ENCODE measurements at places on chromosomes 1 and 21. TPM values are rescaled to one million over a fixed set of nuclear protein-coding genes. Genes with fewer than 3 reads are reported as not detected.

DNA sequence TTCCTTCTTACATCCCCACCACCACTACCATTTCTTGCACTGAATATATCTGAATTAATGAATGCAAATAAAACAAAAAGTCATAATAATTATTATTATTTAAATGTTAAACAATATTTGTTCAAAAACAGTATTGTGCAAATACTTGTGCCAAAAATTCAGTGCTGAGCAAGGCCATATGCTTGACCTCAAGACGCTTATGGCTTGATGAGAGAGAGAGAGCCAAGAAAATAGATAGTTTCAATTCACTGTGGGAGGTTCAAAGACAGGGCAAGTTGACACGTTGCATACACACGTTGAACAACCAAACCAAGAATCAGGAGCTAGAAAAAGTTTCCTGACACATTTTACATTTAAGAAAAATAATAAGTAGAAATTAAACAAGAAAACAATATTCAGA is 1421.7 kb downstream of the KCNT2 start:
- no peak for DNase-seq

Gene KCNJ6
- not detected for total RNA-seq

DNA sequence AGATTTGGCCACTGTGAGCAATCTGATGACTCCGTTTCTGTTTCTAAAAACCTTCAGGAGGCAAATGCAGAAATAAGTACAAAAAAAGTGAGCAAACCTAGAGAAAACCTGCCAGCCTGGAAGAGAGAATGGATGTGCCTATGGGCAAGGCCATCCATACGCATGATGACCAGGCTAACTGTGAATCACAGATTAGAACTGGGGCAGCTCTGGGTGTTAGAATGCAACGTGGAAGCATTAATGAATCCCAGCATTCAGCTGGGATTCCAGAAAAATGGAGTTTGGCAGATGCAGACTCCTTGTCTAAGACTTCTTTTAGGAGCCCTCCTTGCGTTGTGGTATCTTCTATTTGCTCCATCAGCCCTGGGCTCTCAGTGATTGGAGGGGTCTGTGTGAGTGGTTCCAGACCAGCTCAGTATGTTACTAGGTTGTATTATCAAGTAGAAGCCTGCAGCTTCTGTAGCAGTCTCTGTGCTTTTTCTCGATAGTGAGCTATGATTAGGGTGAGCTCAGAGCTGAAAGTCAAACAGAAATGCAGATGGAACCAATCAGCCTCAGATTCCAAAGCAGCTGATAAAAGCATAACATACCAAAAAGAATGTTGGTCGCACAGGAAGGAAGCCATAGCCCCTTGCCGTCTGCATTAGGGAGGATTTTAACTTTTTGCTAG is 154.0 kb downstream of the PSMG1 start:
- DNase-seq: no peak

Gene CCDC17
- 1.2 TPM for total RNA-seq

GRCh38 chr1:174795806-174796205 is 203.9 kb upstream of the CACYBP start:
- no peak for DNase-seq

- DNase-seq: no peak
Observed at GRCh38 chr1:60569189-60569588, 495.6 kb upstream of the C1orf87 start.

GRCh38 chr1:166127003-166127402 is 39.8 kb downstream of the FAM78B start:
- no peak for DNase-seq

Data from cardiac septum (tissue), 1 donor.